ENCODE measurements at places on chromosomes 4 and X.

- no peak for DNase-seq
These were observed 123.7 kb upstream of the KCNIP4 start for GRCh38 chr4:22072240-22072639.

DNA sequence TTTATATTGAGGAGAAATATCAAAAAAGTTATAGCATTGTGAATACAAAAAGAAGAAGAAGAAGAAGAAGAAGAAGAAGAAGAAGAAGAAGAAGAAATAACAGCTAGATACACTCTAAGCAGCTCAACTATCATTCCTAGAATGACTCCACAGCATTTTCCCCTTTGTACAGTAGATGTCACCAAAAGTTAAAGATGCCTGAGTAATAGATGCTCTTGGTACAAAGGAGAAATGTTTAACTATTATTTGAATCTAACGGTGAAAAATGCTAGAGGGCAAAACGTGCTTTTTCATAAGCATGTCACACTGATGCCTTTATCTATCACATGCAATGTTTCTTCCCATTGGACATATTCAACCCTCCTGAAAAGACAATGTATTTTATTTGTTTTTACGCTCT, 178.4 kb upstream of the GPRIN3 start:
- DNase-seq = no peak

DNA sequence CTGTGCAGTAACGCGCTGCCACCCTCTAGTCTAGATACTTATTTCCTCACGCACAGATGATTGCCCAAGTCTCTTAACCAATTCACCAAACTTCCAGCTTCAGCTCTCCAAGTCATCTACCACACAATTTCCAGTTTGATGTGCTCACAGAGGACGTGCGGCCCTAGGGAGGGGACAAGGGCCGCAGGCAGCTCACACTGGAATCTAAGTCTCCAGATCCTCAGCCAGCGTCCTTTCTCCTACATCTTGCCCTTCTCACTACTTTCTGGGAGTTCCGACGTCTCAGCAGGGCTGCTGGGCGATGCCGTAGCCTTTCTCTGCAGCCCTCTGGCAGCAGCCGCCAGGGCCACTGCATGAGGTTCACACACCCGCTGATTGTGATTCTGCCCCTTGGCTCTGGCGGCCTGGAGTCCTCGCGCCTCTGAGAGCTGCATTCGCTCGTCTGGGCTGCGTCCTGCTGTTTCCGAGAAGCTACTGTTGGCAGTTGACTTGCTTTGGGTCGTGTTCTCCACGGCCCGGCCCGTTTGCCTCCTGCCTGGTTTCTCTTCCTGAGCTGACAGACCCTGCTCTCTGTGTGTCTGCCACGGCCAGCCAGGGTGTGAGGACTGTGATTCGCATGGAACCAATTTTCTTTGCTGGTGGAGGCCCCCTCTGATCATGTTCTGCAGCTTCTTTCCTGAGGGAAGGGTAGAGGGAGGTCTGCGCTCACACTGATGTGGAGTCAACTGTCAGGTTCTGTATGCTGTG, 14.1 kb upstream of the TMEM131L start:
- no peak for DNase-seq

- DNase-seq = no peak
These were observed 758 bp downstream of the SCFD2 start for GRCh38 chr4:53365121-53365485.

- no peak for DNase-seq
These were observed 372.6 kb upstream of the TECRL start for GRCh38 chr4:64781737-64782326.

DNA sequence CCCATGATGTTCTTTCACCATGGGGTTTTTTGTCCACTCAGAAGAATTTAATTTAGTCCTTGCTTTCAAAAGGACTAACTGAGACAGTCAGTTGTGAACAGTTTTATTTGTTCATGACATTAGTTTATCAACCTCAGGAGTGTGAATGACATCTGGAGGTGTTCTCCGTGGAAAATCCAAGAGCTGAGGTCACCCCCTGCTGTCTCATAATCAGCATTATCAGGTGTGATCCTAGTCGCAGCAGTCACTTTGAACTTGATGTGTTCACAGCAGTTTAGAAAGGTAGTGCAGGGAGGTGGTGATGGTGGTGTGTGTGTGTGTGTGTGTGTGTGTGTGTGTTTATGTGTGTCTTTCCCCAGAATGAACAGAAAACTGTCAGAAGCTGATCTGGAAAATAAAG, 1760.8 kb upstream of the PCDH10 start:
- DNase-seq = no peak

- DNase-seq = no peak
These were observed 127.3 kb upstream of the WDR1 start for GRCh38 chr4:10243856-10244255.

GRCh38 chrX:50456712-50457484, 13.7 kb downstream of the DGKK start:
- no peak for DNase-seq

DNA sequence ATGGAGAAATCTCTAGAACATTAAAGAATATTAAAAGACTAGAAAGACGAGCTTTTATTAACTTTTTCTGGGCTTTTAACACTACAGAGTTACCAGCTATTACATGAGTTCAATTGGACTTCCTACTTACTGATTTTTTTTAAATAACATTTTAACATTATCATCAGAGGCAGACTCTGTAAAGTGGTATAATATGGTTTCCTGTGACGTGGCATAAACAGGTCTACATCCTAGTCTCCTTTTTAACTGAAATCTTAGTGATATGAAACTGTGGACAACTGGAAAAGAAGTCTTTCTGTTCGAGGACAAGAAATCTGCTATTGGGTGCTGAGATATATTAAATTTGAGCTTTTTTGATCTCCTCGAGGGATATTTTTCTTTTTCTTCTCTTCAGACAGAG, 48.7 kb upstream of the ABCG2 start:
- no peak for DNase-seq

GRCh38 chr4:164779811-164780216, 25.9 kb downstream of the SMIM31 start:
- DNase-seq = no peak

- no peak for DNase-seq
These were observed 234.8 kb downstream of the IL15 start for GRCh38 chr4:141871086-141871770.

DNA sequence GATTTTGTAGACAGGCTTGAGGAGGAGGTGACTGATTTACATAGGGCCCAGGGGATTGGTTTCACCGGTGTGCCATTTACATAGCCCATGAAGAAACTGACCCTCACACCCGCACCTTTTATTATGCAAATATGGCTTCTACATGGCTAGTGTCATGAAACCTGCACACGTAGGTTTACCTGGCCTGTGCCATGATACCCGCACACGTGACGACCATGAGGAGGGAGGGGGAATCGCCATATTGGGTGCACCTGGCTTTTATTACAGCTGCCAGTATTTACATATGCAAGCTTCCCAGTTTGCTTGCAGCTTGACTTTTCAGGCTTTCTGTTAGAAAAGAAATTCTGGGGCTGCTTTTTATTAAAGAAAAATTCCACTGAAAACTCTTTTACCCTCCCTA, 359.7 kb downstream of the ADAM29 start:
- DNase-seq = no peak

DNA sequence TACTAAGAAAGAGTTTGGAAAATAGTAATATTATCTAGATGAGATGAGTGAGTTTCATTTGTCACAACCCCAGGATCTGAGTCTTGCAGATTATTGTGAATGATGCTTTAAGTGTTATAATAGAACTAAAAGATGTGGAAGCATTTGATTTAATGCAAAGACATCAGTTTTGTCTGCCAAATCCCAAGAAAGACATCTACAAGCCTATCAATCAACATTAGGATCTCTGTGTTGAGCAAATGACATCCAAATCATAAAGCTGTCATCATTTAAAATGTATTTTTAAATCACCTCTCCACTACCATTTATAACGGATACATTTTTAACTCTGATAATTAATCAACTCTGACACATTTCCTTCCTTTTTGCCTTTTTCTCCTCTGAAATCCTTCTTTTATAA, 310.8 kb upstream of the SLIT2 start:
- no peak for DNase-seq

GRCh38 chr4:8744083-8744805, 127.4 kb downstream of the HMX1 start:
- no peak for DNase-seq

DNA sequence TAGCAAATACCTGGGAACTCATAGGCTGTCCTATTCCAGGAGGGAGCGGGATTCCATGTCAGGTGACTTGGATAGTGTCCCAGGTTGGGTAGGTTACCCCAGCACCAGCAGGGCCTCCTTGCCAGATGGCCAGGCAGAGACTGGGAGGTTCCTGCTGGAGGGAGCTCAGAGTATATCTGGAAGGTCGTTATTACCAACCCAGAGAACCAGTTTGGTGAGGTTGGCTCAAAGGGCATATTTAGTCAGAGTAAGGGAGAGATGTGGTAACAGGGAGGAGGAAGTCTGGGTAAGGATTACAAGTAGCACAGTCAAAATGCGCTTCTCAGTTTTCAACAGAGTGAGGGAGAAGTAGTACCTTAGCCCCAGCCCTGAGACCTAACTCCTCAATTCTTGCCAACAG, 53.3 kb upstream of the LNX1 start:
- no peak for DNase-seq

GRCh38 chrX:14017399-14017798, 12.3 kb downstream of the GEMIN8 start:
- DNase-seq = no peak

Measured in GOT3 (cell line).